ENCODE measurements at places on chromosomes 3 and 15. TPM values are rescaled to one million over a fixed set of nuclear protein-coding genes. Genes with fewer than 3 reads are reported as not detected.

GRCh38 chr15:40338921-40339620, 1.7 kb downstream of the CCDC9B start:
- H3K36me3 ChIP-seq, result peaks cover 19% of the 10 kb centered on the region
- H3K27me3 ChIP-seq, result no peaks in the 10 kb centered on the region
- DNase-seq, result peak; percentile 67
- H3K27ac ChIP-seq, result peak overlapping the region; percentile 99
- peak overlapping the region; percentile 2 for H3K4me3 ChIP-seq
- H3K4me1 ChIP-seq, result peaks cover 98% of the 10 kb centered on the region

DNA sequence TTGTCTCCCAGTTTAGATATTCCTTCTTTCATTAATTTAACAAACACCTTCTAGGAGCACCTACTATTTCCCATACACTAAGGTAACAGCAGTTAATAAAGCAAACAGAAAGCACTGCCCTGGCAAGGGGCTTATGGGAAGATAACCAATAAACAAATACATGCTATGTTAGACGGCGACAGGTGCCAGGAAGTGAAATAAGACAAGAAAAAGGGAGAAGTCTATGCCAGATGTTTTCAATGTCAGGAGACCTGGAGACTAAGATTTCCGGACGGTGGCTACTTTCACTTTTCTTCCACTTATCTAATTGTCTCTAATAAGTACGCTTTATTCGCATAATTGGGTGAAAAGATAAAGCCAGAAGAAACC, 32.5 kb upstream of the ZNF445 start:
- peaks cover 4% of the 10 kb centered on the region for H3K4me1 ChIP-seq
- no peaks in the 10 kb centered on the region for H3K36me3 ChIP-seq
- DNase-seq, result no peak
- no peak overlapping the region for H3K27ac ChIP-seq
- peak overlapping the region; percentile 69 for H3K4me3 ChIP-seq

DNA sequence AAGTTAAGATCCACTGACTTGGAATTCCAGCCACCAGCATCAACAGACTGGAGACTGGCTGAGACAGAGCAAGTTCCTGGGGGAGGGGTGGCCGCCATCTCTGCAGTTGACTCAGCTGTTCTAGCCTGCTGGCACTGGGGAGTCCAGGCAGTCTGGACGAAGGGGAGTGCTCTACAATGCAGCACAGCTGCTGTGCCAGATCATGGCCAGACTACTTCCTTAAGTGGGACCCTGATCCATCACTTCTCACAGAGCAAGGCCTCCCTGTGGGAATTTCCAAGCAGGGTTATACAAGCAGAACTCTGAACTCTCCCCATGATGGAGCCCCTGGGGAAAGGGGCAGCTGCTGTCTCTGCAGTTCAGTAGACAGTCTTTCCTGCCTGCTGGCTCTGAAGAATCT, 35.2 kb downstream of the PYGO1 start:
- H3K36me3 ChIP-seq, result no peaks in the 10 kb centered on the region
- DNase-seq, result peak; percentile 45
- no peaks in the 10 kb centered on the region for H3K4me1 ChIP-seq
- H3K4me3 ChIP-seq, result no peak overlapping the region

- H3K27ac ChIP-seq, result no peak overlapping the region
- no peaks in the 10 kb centered on the region for H3K4me1 ChIP-seq
- no peaks in the 10 kb centered on the region for H3K36me3 ChIP-seq
- no peaks in the 10 kb centered on the region for H3K27me3 ChIP-seq
Measured at GRCh38 chr3:46228260-46229242, 13.7 kb upstream of the CCR3 start.

The MYLK gene
- total RNA-seq, result 51.2 TPM

DNA sequence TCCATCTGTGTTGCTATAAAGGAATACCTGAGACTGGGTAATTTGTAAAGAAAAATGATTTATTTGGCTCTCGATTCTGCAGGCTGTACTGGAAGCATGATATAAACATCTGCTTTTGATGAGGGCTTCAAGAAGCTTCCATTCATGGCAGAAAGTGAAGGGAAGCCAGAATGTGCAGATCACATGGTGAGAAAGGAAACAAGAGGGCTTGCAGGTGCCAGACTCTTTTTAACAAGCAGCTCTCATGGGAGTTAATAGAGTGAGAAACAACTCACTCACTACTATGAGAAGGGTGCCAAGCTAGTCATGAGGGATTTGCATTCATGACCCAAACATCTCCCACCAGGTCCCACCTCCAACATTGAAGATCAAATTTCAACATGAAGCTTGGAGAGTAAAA, 247.2 kb downstream of the ZIC4 start:
- H3K36me3 ChIP-seq, result no peaks in the 10 kb centered on the region
- no peak overlapping the region for H3K4me3 ChIP-seq
- H3K4me1 ChIP-seq, result no peaks in the 10 kb centered on the region
- no peak overlapping the region for H3K27ac ChIP-seq
- H3K27me3 ChIP-seq, result no peaks in the 10 kb centered on the region

- no peak overlapping the region for H3K4me3 ChIP-seq
- no peaks in the 10 kb centered on the region for H3K27me3 ChIP-seq
- no peak overlapping the region for H3K27ac ChIP-seq
- no peaks in the 10 kb centered on the region for H3K36me3 ChIP-seq
Measured at GRCh38 chr3:69088063-69088462, 3.3 kb downstream of the ARL6IP5 start.

The POMGNT2 gene
- 23.9 TPM for total RNA-seq

- no peak for DNase-seq
- H3K27me3 ChIP-seq, result no peaks in the 10 kb centered on the region
- no peak overlapping the region for H3K4me3 ChIP-seq
- H3K4me1 ChIP-seq, result no peaks in the 10 kb centered on the region
- H3K36me3 ChIP-seq, result no peaks in the 10 kb centered on the region
- H3K27ac ChIP-seq, result no peak overlapping the region
Measured at GRCh38 chr15:49383266-49383665, 39.8 kb upstream of the FGF7 start.

- no peaks in the 10 kb centered on the region for H3K36me3 ChIP-seq
- H3K4me3 ChIP-seq, result no peak overlapping the region
- no peak for DNase-seq
- no peak overlapping the region for H3K27ac ChIP-seq
- H3K4me1 ChIP-seq, result no peaks in the 10 kb centered on the region
Measured at GRCh38 chr3:175512700-175513099, 653.6 kb downstream of the NAALADL2 start.

The ACKR4 gene
- total RNA-seq, result 2.1 TPM

DNA sequence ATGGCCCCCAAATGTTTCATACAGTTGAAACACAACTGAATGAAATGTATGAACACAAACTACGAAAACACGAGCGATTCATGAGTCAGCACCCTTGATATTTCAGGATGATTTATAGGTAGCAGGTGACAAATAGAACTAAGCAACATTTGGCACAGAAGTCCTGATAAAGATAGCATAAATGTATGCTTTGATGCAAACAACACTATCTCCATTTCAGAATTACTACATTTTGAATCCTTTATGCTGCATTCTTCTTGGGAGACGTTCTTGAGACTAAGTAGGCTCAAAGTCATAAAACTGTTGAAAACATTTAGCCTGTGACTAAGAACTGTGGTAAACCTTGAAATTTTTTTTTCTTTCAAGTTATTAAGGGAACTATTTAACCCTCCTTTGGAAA, 200.3 kb upstream of the ICE2 start:
- no peak overlapping the region for H3K4me3 ChIP-seq
- peaks cover under 1% of the 10 kb centered on the region for H3K4me1 ChIP-seq
- no peaks in the 10 kb centered on the region for H3K27me3 ChIP-seq
- no peaks in the 10 kb centered on the region for H3K36me3 ChIP-seq
- no peak for DNase-seq
- H3K27ac ChIP-seq, result no peak overlapping the region

DNA sequence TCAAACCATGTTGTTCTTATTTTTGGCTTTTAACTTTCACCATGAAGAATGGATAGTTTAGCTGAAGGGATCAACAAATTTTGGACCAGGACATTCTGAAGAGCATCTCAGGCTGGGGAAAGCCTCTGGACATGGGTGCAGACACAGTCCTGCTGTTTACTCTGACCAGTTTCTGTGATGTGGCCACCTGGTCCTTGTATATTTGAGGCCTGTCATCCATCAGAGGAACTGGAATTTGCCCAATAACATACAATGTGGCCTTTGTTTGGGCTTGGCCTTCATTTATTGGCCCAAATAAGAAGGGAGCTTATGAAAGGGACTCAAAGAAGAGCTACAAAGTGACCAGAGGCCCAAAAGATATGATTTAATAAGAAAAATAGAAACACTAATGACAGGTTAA, 127.9 kb downstream of the MYRIP start:
- H3K27ac ChIP-seq, result no peak overlapping the region
- no peaks in the 10 kb centered on the region for H3K27me3 ChIP-seq
- no peaks in the 10 kb centered on the region for H3K36me3 ChIP-seq
- no peaks in the 10 kb centered on the region for H3K4me1 ChIP-seq
- DNase-seq, result no peak

The ISY1 gene
- 31.8 TPM for total RNA-seq

The DPH6 gene
- total RNA-seq, result 30.6 TPM

DNA sequence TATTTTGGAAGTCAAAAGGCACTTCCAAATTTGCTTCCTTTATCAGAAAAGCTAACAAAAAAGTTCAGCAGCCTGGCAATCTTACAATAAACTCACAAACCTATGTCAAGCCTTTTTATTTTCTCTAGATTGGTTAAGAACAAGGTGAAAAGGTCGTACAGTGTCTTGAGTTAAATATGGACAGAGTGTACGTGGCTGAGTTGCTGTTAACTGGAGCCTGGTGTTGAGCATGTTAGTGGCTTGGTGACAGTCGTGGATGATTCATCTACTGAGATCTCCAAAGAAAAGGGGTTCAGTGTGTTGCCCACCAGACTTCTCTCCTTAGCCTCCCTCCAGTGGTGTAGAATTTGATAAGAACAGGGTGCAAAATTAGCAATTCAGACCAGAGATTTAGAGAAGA, 89.7 kb downstream of the SSR3 start:
- H3K4me1 ChIP-seq, result peaks cover 24% of the 10 kb centered on the region
- H3K36me3 ChIP-seq, result no peaks in the 10 kb centered on the region
- DNase-seq, result no peak
- H3K4me3 ChIP-seq, result no peak overlapping the region
- no peaks in the 10 kb centered on the region for H3K27me3 ChIP-seq
- peak overlapping the region; percentile 44 for H3K27ac ChIP-seq

- no peak for DNase-seq
- peaks cover 14% of the 10 kb centered on the region for H3K4me1 ChIP-seq
- no peaks in the 10 kb centered on the region for H3K27me3 ChIP-seq
- no peak overlapping the region for H3K4me3 ChIP-seq
Measured at GRCh38 chr15:58260205-58260724, 122.1 kb downstream of the AQP9 start.

DNA sequence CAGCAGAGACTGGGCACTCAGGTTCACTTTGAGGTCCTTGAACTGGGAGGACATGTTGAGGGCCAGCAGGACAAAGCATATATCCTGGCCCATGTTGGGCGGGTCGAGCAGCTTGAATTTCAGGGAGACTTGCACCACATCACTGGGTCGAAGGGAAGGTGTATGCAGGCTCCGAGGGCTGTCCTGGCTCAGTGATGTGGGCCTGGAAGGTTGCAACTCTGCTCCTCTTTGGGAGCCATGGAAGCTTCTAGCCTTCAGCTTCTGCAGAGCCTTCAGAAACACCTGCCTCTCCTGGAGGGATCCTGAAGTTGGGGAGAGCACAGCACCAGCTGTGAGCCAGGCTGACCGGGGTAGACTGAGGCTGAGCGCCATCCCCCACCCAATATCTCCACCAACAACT, 14.7 kb upstream of the EPB42 start:
- no peaks in the 10 kb centered on the region for H3K4me1 ChIP-seq
- no peak for DNase-seq
- no peak overlapping the region for H3K4me3 ChIP-seq
- no peak overlapping the region for H3K27ac ChIP-seq

- peaks cover 12% of the 10 kb centered on the region for H3K36me3 ChIP-seq
- H3K4me1 ChIP-seq, result peaks cover 8% of the 10 kb centered on the region
- H3K4me3 ChIP-seq, result no peak overlapping the region
Measured at GRCh38 chr3:114081037-114081436, 24.5 kb downstream of the QTRT2 start.

DNA sequence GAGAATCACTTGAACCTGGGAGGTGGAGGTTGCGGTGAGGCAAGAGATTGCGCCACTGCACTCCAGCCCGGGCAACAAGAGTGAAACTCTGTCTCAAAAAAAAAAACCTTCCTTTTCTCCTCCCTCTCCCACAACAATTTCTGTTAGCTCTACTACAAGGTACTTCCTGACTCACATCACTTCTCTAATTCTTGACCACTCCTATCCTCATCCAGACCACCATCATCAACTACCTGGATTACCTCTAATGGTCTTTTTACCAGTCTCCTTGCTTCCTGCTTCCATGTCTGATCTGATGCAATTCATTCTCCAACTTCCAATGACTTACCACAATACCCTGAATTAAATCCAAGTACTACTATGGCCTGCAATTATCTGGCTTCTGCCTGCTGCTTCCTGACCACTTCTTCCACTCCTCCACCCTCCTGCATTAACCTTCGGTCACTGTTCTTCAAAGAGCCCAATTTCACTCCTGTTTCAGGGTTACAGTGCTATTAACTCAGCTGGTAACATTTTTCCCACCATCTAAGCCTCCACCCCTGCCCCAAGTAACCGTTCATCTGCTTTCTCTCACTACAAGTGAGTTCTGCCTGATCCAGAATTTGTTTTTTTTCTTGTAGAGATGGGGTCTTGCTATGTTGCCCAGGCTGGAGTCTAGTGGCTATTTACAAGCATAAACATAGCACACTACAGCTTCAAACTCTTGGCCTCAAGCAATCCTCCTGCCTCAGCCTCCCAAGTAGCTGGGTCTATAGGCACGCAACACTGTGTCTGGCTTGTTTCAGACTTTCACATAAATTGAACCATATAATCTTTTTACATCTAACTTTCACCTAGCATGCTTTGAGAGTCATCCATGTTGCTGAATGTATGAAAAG, 27.8 kb downstream of the DCAF1 start:
- H3K4me1 ChIP-seq, result peaks cover 14% of the 10 kb centered on the region
- DNase-seq, result no peak
- no peak overlapping the region for H3K4me3 ChIP-seq
- H3K36me3 ChIP-seq, result peaks cover 11% of the 10 kb centered on the region
- H3K27me3 ChIP-seq, result no peaks in the 10 kb centered on the region
- H3K27ac ChIP-seq, result no peak overlapping the region

The TTLL13 gene
- total RNA-seq, result not detected

GRCh38 chr3:132279030-132279429, 38.2 kb upstream of the ACP3 start:
- H3K36me3 ChIP-seq, result no peaks in the 10 kb centered on the region
- DNase-seq, result no peak
- H3K4me3 ChIP-seq, result no peak overlapping the region
- H3K4me1 ChIP-seq, result no peaks in the 10 kb centered on the region
- H3K27ac ChIP-seq, result no peak overlapping the region

- DNase-seq, result peak; percentile 26
- peaks cover 5% of the 10 kb centered on the region for H3K4me1 ChIP-seq
- no peak overlapping the region for H3K27ac ChIP-seq
- H3K4me3 ChIP-seq, result no peak overlapping the region
- H3K27me3 ChIP-seq, result no peaks in the 10 kb centered on the region
Measured at GRCh38 chr15:74196175-74196574, 6.4 kb downstream of the STRA6 start.

All from thyroid gland (tissue), 4 donors.